ENCODE measurements at places on chromosomes 13 and 19. TPM values are rescaled to one million over a fixed set of nuclear protein-coding genes. Genes with fewer than 3 reads are reported as not detected.

Gene PRODH2
- total RNA-seq = not detected

- DNase-seq = no peak
These were observed 430.3 kb downstream of the EFNB2 start for GRCh38 chr13:106105153-106105552.

DNA sequence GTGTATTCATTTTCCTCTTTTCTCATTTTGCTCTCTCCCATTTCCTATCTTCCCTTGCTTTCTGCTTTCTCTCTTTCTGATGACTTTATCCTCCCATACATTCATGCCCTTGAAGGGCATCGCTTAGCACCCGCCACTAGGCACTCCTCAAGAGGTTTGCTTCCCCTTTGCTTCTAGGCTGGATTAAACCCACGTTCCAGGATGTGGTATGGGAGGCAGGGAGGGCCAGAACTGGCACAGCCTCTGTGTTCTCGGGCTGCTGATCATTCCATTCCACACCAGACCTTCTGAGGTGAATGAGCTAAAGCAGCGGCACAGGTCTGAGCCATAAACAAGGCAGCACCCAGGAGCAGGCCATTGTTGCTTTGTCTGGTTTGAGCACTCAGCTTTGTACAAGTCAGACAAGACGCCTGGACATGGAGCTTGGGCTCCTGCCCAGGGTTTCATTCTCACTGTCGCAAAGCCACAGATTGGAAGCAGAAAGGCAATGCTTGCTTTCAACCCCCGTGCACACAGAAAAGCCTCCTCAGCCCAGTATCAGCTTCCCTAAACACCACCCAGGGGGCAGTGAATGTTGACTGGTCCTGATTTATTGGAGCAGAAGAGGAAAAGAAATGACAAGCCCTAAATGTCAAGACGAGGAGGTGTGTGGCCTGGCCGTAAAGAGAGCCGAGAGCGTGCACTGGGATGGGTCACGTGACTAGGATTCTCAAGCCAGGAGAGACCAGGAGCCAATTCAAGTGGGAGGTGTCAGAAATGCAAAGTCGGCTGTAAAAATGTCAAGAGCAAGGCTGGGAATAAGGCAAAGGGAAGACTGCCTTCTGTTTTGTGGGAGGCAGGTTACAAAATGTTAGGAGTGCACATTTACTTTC, 218.0 kb upstream of the SERP2 start:
- peak; percentile 45 for DNase-seq

DNA sequence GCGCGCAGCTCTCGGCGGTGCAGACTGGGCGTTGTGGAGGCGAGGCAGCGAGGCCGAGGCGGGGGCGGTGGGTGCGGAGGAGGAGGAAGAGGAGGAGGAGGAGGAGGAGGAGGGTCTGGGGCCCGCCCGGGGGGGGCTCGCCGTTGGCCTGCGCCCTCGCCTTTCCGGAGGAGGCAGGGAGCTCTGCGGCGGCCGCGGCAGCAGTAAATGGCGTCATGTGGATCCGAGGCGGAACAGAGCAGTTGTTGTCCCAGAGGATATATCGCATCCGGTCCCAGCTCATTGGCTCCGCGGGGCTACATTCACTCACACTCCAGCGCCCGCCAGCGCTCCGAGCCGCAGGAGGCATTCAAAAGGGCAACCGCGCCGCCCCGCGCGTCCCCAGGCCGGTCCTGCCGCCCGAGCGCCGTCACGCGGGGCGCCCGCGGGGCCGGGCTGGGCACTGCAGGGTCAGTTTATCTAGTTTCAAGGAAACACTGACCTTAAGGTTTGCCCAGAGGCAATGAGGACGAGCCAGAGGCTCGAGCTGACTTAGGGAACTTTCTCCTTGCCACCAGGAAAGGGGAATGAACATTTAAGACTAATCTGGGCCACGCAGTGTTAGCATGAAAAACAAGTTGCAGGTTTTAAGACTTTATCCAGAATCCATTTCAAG, at the start of gene SPRY2:
SPRY2 (minus strand) TSS at position 26 of the 655 bp plus-strand sequence. CDS start 3,421 bp downstream, outside the sequence.
- DNase-seq = peak; percentile 88

DNA sequence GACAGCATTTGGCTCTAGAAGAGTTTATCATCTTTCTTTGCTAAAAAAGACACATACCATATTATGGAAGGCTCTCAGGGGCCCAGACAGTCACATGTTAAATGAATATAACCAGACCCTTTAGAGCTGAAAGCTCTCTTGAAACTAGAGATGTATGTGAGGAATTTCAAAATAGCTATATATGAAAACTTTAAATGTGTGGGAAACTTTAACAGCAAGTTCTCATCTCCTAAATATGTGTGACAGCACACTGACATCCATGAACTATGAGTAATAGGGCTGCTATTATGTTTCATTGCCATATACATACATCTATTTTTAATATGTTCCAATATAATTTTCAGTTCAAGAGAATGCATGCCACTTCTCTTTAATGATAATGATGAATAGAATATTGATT, 509.5 kb downstream of the GPC6 start:
- DNase-seq = no peak

Gene CRLF1
- 21.0 TPM for total RNA-seq

Gene EHD2
- 121 TPM for total RNA-seq

Measured in breast epithelium (tissue), 4 donors.